ENCODE measurements at places on chromosomes 13 and 19. TPM values are rescaled to one million over a fixed set of nuclear protein-coding genes. Genes with fewer than 3 reads are reported as not detected.

- DNase-seq: no peak
- H3K27me3 ChIP-seq: no peaks in the 10 kb centered on the region
- no peak overlapping the region for H3K4me3 ChIP-seq
- H3K27ac ChIP-seq: no peak overlapping the region
These were observed 245.0 kb upstream of the SERP2 start for GRCh38 chr13:44128552-44129001.

DNA sequence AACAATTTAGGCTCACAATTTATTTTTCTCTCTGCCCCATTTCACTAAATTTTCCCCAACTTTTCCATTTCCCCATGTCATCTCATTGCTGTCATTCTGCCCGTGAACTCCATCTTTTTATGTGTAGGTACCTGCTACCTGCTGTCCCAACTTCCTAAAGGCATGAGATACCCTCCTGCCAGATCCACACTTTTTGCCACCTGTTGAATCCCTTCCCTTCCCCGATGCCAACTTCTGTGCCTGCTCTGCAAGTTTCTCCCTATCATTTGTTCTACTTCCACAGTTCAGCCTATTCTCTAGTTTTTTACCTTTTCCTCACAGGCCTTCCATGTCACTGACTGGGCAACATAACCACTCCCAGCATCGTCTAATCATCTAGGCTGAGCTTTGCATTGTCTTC, 607.5 kb upstream of the KLF12 start:
- H3K27me3 ChIP-seq: no peaks in the 10 kb centered on the region
- no peak overlapping the region for H3K4me3 ChIP-seq
- H3K27ac ChIP-seq: no peak overlapping the region
- no peaks in the 10 kb centered on the region for H3K36me3 ChIP-seq

GRCh38 chr13:49353908-49354307, 90.0 kb downstream of the CAB39L start:
- H3K4me1 ChIP-seq: peaks cover 34% of the 10 kb centered on the region
- no peak for DNase-seq
- no peak overlapping the region for H3K4me3 ChIP-seq
- no peaks in the 10 kb centered on the region for H3K27me3 ChIP-seq

DNA sequence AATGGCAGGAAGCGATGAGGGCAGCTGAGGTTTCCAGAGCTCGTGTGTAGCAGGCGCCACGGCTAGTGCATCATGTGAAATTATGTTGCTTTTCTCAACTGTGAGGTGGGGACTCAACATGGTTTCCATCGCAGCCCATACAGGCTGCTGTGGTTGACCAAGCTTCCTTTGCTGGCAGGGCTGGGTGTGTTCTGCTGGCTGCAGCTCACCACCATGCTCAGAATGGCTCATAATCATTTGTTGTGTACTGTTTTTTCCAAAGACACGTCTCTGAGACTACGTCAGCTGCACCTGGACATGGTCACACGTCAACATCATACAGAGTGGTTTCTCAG, 16.1 kb upstream of the RASA3 start:
- H3K27ac ChIP-seq: no peak overlapping the region
- DNase-seq: no peak
- no peaks in the 10 kb centered on the region for H3K27me3 ChIP-seq
- H3K4me3 ChIP-seq: no peak overlapping the region
- H3K36me3 ChIP-seq: no peaks in the 10 kb centered on the region

ZNF813 gene
- 0.88 TPM for total RNA-seq

PEG3 gene
- total RNA-seq: not detected
